ENCODE measurements at places on chromosomes 5 and 9.

GRCh38 chr9:87140605-87141109 is 193.4 kb upstream of the GAS1 start:
- DNase-seq, result no peak

- no peak for DNase-seq
Observed at GRCh38 chr5:10673017-10673389, 88.0 kb downstream of the DAP start.

- no peak for DNase-seq
Observed at GRCh38 chr5:80035839-80036238, 691 bp downstream of the THBS4 start.

GRCh38 chr9:698276-698675 is 143.2 kb upstream of the DMRT1 start:
- DNase-seq, result no peak

DNA sequence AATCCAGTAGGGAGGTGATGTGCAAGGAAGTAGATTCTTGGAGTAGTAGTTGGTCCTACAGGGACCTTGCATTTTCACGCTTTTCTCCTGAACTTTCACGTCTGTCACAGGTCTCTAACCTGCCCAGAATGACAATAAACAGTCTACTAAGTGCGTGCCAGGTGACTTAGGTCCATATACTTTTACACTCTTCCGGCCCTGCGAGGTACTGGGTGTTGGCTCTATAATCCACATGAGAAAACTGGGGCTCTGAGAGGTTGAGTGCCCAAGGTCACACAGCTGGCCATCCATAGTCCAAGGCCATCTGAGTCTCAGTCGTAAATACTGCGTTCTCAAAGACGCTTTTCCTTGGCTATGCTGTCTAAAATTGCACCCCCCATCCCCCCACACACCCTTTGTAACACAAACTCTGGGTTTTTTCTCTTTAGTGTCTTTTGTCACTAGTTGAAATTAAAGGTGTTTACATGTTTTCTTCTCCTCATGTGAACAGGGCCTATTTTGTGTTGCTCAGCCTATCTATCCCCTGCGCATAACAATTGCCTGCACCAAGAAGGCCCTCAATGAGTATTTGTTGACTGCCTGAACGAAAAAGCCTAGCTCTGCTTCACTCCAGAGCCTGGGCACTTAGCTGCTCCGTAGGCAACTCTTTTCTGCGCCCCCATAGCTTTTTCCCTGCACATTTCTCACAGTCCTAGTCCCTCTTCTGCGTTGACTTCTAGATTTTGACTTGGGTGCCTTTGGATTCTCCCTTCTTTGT is 943 bp downstream of the SFXN1 start:
- DNase-seq, result no peak

DNA sequence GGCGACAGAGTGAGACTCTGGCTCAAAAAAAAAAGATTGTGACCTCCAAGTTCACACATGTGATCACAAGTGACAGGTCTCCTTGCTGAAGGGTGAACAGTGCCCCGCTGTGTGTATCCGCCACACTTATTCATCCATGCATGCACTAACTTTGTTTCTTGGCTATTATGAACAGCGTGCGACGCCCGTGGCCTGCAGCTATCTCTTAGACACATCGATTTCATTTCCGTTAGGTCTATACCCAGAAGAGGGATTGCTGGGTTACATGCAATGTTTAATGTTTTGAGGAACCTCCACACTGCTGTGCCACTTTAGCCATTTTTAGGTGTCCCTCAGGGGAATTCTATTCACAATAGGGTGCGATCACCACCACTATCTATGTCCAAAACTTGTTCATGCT is 12.1 kb upstream of the EGFL7 start:
- DNase-seq, result no peak

GRCh38 chr9:99753436-99753835 is 68.2 kb upstream of the NR4A3 start:
- DNase-seq, result no peak

GRCh38 chr9:130112538-130113151 is 58.9 kb downstream of the GPR107 start:
- no peak for DNase-seq

GRCh38 chr9:111483439-111483857 is 735 bp downstream of the ECPAS start:
- no peak for DNase-seq

DNA sequence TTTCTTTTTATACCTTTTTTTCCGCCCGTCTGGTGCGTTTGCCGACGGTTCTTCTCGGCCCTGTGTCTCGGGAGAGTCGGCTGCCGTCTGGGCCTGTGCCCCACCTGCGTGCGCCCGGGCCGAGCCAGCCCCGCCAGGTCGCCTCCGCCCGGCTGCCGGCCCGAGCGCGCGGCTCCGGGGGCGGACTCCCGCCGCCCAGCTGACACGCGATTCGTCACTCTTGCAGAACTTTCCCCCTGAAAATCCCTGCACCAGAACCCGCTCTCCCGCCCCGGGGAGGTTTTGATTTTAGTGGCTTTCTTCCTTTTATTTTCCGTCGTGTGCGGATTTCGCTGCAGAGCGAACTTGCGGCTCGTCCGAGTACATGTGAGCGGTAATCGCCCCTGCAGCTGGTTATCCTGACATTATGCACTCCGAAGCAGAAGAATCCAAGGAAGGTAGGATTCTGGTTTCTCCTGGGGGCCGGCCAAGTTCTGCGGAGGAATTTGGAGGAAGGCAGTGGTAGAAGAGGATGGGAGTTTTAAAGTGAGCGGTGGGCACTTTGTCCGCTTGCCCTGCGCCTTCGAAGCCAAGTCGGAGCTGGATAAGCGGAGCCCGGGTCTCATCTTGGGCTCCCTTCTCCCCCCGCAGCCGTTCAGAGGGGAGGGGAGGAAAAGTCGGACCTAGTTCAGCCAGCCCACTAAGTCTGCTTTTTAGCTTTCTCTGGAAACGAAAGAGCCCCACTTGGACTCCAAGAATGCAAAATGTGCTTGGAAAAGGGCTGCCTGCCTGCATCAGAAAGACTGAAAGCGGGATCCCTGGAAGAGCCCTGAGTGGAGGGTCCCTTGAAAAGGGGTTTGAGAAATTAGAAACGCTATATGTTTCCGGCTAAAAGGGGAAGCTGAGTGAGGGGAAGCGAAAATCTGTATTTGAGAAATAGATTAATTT is at the start of gene TNFAIP8:
Gene TNFAIP8, plus strand, starts transcription at position 335 of the 927 bp plus-strand sequence. Its CDS starts 72 bp downstream, at position 407.
- DNase-seq, result no peak

- no peak for DNase-seq
Observed at GRCh38 chr9:18238254-18238653, 235.7 kb upstream of the ADAMTSL1 start.
